Renal cortical epithelial cell (primary cell): ENCODE measurements at places on chromosomes 7 and 10.

- DNase-seq, result no peak
These were observed 36.7 kb upstream of the BTBD16 start for GRCh38 chr10:122234416-122234815.

GRCh38 chr10:129961157-129961701 is 2.8 kb downstream of the EBF3 start:
- DNase-seq, result no peak

DNA sequence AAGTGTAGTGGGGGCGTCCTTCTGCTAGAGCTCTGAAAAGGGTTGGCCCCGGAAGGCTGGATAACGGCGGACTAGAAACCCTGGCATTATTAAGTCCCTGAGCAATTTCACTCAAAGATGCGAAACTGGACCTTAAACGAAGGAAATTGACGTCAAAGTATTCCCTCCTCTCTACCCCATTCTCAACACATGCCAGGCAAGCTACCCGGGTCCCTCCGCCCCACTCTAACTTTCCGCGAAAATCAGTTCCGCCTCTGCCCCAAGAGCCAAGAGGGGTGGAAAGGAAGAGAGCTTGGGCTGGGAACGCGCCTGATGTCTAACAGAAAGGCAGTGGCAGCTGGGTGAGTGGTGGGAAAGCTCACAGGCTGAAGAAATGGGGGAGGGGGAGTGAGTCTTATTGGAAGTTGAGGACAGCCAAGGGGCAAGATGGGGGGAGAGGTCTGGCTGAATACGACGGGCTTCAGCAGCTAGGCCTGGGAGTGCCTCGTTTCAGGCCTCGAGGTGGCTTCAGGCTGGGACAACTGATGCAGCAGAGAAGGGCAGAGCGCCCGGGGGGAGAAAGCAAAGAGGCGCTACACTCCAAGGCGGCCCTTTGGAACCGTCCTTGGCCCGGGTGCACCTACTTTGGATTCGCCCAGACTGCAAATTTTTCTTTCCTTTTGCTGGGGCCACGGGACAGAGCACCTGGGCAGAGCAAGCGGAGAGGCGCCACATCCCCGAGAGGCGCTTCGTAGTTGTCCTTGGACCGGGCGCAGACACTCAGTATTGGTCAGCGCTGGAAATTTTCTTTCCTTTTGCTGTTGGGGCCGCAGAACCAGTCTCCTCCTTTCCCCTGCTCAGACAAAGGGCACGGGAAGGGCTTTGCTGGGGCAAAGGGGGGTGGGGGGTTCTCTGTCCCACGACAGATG is 2.0 kb upstream of the FEZF1 start:
- no peak for DNase-seq

DNA sequence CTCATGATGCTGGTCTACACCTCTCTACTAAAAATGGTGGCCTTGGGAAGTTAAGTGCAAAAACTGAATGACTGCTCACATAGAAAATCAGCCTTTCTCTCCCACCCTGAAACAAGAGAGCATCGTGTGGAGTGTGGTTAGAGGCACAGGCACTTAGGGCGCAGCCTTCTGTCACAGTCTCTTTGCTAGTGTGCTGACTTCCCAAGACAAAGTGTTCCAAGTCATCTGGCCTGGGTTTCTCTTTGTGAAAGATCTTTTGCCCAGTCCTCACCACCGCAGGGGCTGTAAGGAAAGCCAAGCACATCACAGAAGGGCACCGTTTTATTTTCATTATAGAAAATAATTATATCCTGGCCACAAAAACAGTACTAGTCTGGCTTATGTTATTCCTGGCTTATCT is 12.5 kb downstream of the STN1 start:
- no peak for DNase-seq

GRCh38 chr10:63667596-63668480 is 146.6 kb downstream of the REEP3 start:
- DNase-seq, result no peak

DNA sequence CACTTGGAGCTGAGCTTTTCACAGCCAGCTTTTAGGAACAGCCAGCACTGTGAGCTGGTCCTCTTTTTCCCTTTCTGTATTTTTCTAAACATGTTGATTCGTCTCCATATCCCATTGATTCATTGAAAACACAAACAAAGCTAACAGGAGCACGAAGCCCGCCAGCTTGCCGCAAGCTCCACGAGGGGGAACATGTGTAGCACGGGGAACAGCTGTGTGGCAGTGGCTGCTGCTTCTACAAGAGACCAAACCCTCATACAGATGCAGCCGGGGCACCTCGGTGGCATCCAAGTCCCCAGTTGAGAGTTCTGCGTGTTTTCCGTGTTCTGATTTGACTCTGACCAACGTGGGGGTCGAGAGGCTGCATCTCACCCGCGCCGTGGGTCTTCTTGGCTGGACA is 80.8 kb upstream of the SH2B2 start:
- no peak for DNase-seq

DNA sequence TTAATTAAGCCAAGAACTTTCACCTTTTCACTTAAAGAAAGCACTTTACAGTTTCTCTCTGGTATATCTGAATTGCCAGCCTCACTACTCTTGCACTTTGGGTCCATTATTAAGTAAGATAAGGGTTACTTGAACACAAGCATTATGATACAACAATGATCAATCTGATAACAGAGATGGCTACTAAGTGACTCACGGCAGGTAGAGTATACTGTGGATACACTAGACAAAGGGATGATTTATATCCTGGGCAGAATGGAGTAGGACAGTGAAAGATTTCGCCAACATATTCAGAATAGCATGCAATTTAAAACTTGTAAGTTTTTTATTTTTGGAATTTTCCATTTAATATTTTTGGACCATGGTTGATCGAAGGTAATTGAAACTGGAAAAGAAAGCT is 34.3 kb upstream of the ITGB8 start:
- no peak for DNase-seq

DNA sequence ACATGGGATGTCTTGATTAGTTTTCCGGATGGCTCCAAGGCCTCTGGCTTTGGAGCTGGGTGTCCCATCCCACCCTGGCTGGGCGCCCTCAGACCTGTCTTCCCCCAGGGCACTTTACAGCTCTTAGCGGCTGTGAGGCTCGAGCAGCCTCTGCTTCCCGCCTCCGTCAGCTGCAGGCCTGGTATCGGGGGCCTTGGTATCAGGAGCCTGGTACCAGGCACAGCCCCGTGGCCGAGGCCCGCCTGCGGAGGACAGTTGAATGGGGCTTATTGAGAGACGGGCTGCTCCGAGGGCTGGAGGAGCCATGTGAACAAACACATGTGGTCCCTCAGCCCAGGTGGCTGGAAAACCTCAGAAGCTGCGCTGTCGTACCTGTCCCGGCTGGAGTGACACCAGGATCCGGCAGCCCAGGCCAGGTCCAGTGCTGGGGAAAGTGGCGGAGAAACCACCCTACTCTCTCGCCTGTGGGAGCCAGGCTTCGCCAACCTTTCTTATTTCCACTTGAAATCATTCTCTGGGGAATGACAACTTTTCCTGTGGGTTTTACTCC is 23.9 kb upstream of the AP5Z1 start:
- no peak for DNase-seq

GRCh38 chr10:19570991-19571390 is 245.2 kb upstream of the PLXDC2 start:
- no peak for DNase-seq

DNA sequence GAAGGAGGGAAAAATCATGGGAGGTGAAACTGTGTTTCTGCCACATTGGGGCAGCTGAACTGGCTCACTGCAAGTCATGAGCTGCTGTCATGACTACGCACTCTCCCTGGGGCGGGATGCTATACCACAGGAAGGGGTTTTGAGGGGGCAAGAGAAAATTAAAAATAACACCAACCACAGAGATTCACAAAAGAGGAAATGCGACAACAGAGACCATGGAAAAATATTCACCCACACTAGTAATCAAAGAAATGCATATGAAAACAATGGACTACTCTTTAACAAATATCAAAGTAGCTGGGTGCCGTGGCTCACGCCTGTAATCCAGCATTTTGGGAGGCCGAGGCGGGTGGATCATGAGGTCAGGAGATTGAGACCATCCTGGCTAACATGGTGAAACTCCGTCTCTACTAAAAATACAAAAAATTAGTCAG is 65.2 kb upstream of the TM9SF3 start:
- no peak for DNase-seq

DNA sequence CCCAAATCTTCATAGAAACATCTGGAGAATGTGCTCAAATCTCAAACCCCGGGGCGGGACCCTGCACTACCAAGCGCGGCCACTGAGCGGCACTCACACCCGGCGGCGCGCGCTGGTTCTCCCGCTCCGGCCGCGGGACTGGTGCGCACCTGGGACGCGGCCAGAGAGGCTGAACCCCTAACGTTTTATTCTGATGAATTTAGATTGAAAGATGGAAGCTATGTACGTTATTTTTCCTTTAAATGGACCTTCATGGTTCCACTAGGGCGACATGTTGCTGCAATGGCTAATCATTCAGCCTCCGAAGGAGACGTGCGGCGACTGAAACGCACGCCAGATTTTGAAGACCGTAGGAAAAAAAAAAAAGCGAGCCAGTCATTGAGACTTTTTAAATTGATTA is 107.0 kb upstream of the INSIG1 start:
- no peak for DNase-seq

GRCh38 chr7:148834605-148835004 is 49.5 kb downstream of the EZH2 start:
- DNase-seq, result no peak

DNA sequence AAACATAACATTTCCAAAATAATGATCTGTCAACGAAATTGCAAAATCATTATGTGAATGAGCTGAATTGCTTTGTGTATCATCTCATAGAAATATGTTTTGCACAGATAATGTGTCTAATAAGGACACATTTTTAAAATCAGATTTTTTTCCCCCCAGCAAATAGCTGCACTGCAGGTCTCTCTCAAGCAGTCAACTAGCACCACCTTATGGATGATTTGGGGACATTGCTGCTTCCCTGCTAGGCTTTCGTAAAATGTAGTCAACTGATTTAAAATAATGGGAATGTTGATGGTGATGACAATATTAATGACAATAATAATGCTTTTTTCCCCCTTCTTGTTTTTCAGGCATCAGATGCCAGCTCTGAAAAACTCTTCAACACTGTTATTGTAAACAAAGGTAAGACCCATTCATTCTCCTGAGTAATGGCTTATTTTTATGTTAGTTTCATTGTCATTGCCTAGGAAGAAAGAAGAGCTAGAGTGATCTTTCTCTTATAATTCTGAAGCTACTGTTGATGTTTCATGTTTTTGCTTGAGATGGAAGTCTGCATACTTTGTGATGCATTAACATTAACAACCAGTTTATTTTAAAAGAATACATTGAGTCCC is 433.6 kb upstream of the GALNT17 start:
- peak; percentile 63 for DNase-seq

DNA sequence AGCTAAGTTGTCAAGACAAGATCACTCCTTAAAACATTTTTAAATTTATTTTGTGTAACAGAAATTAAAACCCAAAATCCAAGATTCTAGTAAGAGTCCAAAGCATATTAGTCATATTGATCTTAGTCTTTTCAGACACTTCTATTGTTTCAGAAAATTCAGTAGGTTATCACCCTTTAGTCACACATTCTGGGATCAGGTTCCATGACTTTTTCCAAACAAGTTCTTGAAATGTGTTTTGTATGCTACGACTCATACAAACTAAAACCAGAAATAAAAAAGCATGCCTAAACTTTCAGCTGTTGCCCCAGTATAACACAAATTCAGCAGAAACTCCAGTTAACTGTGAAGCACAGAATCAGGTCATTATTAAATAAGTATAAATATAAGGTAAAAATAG is 10.7 kb downstream of the SEMA3D start:
- peak; percentile 33 for DNase-seq

- no peak for DNase-seq
These were observed 18.0 kb upstream of the DUSP5 start for GRCh38 chr10:110479710-110480109.

DNA sequence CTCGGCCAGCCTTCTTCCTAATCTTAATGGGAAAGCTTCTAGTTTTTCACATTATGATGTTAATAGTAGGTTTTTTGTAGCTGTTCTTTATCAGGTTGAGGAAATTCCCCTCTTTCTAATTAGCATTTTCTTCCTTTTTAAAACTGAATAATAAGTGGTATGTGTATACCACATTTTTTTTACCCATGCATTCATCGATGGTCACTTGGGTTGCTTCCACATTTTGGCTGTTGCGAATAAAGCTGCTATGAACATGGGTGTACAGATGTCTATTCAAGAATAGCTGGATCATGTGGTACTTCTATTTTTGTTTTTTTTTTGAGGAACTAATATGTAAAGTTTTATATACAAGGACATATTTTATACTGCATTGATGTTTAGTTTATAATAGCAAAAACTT is 44.3 kb downstream of the NRF1 start:
- DNase-seq, result no peak

- no peak for DNase-seq
These were observed 9.6 kb upstream of the CFAP70 start for GRCh38 chr10:73368238-73368637.

GRCh38 chr7:77561352-77561751 is 24.3 kb downstream of the PTPN12 start:
- no peak for DNase-seq

GRCh38 chr7:48708635-48709034 is 215.7 kb upstream of the CDC14C start:
- no peak for DNase-seq

- DNase-seq, result no peak
These were observed 472 bp downstream of the SFRP4 start for GRCh38 chr7:37916017-37916672.

GRCh38 chr10:73509695-73510094 is 13.9 kb upstream of the PPP3CB start:
- no peak for DNase-seq

- DNase-seq, result no peak
These were observed 43.7 kb downstream of the KIAA1549 start for GRCh38 chr7:138937484-138937883.

GRCh38 chr7:35820858-35821257 is 20.0 kb downstream of the SEPTIN7 start:
- no peak for DNase-seq

- peak; percentile 49 for DNase-seq
These were observed 125.6 kb downstream of the CCDC71L start for GRCh38 chr7:106535234-106535932.

DNA sequence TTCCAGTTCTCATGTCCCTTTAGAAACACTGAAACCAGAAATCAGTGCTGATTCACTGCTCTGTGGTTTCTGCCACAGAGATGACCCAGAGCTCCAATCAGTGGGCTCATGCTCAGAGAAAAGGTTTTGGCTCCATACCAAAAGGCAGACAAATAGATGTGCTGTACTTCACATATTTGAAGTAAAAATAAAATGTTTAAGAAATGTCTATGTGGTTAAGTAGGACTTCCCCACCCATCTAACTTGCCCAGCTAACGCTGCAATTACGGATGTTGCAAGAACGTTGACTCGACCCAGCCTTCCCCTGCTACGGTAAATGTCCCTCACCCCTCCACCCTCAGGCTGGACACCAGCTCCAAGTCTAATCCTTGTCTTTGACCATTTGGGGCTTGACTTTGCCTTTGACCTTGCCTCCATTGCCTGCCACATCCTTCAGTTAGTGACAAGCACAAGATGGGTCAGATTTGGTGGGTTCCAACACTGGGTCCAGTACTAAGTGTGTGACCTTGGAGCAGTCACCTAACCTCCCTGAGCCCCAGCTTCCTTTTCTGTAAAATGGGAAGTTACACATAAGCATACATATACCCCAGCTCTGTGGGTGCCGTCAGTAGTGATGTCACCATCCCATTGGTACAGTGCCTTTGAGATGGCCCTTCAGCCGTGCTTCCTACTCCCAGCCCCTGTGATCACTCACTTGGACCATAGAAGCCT is 95.8 kb downstream of the CHST15 start:
- DNase-seq, result peak; percentile 95
